ENCODE measurements at places on chromosomes 3 and 15. TPM values are rescaled to one million over a fixed set of nuclear protein-coding genes. Genes with fewer than 3 reads are reported as not detected.

The NLGN1 gene
- total RNA-seq: 81.2 TPM

The OXTR gene
- 1.6 TPM for total RNA-seq

DNA sequence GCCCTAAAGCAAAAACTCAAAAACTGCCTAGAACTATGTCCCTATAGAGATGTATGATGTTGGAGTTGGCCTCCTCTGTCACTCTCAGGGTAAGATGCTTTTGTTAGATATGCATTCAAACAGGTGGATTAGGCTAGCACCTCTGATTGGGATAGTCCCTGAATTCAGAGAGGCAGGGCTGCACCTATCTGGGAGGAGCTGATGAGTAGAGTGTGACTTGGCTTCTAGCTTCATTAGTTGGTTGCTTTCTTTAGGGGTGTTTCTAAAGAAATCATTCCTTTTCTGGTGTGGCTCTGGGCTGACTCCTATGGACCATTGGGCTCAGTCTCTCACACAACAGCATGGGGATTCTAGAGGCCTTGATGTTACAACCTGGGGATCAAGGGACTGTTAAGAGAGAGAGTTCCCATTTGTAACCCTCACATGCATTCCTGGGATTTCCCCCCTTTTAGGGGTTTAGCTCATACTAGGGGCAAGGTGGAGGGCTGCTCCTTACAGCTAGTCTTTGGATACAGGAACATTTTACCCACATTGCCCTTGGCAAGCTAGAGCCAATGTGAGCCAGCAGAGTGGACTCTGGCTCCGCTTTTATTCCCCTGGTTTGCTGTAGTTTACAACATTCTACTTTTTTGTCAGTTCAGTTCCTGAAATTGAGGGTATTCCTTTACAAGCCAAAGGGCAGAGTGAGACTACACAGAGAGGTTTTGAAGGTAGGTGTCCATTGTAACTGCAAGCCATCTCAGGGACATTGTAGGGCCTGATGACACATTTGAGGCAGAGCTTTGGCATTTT, 7.5 kb downstream of the ZNF592 start:
- DNase-seq: no peak

DNA sequence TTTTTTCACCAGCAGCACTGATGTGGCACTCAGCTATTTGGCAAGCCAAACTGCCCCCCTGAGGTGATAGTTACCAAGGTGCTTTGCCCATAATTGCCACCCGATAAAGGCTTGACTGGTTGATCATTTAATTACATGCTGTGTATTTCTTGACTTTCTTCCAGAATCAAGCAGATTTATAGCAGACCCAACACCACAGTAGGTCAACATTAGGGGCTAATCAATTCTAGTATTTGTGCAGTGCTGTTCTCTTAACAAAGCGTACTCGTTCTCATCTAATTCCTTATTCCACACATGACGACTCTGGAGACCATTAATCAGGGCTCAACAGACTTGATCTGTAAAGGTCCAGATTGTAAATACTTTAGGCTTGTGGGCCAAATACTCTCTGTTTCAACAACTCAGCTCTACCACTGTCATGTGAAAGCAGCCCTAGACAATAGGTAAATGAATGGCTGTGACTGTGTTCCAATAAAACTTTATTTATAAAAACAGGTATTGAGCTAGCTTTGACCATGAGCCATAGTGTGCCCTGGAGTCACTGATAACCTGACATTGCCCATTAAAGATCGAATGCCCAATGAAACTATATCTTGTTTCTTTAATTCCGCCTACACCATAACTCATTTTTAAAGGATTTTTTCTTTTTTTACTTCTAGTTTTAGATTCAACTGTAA, 119.1 kb upstream of the TMC3 start:
- DNase-seq: peak; percentile 80

The CCR8 gene
- not detected for total RNA-seq

DNA sequence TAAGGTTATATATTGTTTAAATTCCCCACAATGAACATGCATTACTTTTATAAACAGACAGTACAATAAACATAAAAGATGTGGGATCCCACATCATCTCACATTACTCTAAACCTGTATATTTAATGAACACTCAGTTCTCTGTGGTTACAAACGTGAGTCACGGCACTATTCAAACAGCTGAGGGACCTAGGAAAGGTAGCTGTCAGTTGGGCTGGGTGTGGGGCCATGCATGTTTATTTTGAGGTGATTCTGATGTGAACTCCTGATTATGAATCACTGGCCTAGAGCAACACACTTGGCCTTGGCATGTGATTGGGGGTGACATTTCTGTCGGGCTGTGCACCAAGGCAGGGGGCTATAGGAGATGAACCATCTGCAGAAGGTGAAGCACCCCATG, 147.6 kb upstream of the HACD2 start:
- DNase-seq: no peak

DNA sequence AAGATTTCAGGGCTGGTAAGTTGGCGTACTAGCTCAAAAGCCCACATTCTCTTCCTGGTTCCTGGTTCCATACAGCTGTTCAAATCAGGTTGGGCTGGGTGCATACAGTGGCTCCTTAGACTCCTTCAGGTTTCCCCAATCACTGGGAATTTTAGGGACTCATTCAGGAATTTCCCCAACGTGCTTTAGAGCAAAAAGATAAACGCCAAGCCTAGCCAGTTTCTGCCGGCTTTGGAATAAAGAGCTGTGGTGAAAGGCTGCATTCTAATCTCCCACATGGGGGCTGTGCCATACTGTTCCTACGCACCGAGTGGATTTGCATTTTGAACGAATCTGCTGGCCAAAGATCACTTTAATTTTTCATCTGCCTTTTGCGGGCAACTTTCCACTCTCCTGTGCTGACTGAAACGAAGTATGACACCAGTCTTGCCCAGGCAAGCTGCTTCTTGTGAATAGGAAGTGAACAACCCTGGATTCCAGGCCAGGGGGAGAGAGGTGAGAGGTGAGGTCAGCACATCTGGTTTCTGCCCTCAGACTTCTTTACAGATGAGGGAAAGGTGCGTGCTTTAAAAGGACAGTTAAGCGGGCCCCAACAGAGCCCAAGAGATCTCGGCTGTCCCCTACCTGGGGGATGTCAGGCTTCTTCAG, 184.2 kb upstream of the PDZRN3 start:
- no peak for DNase-seq

DNA sequence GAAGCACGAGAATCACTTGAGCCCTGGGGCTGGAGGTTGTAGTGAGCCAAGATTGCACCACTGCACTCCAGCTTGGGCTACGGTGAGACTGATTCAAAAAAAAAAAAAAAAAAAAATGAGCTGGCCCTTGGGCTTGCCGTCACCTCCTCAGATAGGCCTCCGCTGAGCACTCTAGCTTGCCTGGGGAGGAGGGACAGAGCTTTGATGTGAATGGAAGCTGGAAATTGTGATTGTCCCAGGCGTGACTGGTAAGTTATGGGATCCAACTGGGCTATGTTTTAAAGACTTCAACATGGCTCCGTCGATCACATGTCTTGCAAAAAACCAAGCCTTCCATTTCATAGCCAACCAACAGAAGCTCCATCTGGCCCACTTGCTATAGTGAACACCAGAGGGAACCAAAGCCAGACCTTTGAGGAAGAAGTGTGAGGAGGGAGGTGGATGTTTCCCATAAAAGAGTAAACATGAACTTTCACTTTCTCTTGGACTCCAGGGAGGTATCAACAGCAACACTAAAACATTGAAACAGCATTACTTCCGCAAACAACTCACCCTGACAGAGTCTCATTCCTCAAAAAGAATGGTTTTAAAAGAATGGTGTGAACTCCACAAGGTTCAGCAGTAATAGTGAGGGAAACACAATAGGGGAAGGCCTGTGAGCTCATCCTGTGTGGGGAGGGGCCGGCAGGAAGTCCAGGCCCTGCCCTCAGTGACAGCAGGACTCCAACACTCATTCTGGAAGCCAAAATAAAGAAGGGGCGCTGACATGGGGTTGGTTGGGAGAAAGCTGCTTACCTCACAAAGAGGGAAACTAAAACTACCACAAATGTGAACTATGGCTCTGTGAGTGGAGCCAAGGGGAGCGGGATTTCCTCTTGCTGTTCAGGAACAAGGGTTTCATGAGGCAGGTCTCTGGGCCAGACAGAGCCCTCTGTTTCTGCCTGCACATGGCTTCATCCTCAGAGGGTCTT, 59.2 kb upstream of the IL12A start:
- no peak for DNase-seq

GRCh38 chr15:33152502-33153109, 41.9 kb downstream of the FMN1 start:
- DNase-seq: no peak

DNA sequence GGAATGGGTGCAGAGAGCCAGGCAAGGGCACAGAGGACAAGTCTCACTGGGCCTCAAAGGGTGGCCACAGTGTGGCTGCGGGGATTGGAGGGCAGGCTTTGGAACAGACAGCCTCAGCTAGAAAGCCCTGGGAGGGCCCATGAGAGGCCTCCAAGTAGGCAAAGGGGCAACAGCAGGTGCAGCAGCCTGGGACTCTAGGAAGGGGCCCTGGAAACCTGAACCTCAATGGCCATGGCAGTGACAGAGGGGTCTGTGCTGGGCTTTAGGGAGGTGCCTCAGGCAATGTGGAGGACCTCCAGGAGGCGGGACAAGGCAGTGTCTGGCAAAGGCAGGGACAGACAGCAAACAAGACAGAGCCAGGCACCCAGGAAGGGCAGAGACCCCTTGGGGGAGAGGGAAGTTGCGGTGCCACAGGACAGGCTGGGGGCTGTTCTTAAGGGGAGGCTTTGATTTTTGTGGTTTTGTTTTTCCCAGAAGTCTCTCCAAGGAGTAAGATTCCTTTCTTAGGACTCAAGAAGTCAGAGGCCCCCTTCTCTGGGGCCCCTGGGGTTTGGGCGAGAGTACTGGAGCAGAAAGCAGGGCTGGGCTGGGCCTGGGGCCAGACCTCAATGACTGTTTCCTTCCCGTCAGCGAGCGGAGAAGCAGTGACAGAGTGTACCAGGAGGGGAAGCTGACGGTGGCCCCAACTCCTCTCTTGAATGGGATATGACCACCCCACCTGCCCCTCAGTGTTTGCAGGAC, 9.7 kb downstream of the STOML1 start:
- peak; percentile 88 for DNase-seq

DNA sequence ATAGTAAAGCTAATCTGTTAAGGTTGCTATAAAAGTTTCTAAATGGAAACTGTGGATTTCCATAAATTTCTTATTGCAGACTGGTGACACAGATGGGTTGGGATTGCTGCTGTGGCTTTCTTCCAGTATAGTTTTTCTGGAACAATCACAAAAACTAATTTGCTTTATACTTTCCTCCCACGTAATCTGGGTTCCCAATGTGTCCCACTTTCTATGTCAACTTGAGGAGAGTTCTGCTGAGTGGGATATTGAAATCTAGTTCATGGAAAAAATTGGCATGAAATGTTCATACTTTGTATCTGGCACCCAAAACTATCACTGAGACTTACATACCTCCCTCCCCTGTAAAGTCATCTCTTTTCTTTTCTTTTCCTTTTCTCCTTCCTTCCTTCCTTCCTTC, 126.8 kb downstream of the TGFBR2 start:
- DNase-seq: no peak

The SELENOS gene
- 79.8 TPM for total RNA-seq

The CLDN18 gene
- total RNA-seq: 0.20 TPM

DNA sequence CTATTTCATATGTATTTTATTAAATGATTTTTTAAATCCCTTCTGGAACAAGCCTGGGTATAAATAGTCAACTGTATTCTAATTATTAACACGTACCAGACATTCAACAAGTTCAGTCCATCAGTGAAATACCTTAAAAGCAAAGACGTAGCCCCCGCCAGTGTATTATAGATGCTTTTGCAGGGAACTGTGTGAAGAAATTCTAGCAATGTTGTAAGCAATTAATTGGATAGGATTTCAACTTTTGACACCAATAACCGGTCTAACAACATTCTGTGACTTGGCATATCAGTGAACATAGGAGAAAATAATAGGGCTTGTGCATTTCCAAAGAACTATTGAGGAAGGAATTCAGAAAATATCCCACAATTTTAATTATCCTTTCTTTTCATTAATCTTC, 67.2 kb upstream of the TGFBR2 start:
- no peak for DNase-seq

DNA sequence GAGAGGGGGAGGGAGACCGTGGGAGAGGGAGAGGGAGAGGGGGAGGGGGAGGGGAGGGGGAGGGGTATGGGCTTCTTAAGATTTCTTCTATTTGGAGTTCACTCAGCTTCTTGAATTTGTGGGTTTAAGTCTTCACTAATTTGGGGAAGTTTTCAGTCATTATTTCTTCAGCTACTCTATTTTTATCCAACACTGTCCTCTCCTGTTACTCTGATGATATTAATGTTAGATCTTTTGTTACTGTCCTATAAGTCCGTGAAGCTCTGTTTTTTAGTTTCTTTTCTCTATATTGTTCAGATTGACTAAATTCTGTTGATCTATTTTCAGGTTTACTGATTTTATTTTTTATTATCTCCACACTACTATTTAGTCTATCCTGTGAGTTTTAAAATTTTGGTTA, 351.5 kb upstream of the TPM1 start:
- no peak for DNase-seq

- no peak for DNase-seq
Measured at GRCh38 chr3:125077864-125078263, 22.1 kb upstream of the HEG1 start.

- DNase-seq: no peak
Measured at GRCh38 chr3:81105206-81105605, 656.2 kb downstream of the GBE1 start.

DNA sequence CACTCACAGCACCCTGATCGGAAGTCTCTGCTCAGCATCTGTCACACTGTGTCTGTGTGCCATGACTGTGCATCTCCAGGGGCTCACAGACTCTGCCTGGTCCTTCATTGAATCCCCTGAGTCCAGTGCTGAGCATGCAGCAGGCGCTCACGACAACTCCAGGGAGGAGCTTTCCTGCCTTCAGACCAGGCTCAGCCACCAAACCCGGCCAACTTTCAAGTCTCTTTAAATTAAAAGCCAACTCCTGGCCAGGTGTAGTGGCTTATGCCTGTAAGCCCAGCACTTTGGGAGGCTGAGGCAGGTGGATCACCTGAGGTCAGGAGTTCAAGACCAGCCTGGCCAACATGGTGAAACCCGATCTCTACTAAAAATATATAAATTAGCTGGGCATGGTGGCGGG, 24.2 kb downstream of the GRAMD2A start:
- DNase-seq: no peak

- DNase-seq: no peak
Measured at GRCh38 chr3:23288715-23289114, 85.6 kb downstream of the UBE2E2 start.

DNA sequence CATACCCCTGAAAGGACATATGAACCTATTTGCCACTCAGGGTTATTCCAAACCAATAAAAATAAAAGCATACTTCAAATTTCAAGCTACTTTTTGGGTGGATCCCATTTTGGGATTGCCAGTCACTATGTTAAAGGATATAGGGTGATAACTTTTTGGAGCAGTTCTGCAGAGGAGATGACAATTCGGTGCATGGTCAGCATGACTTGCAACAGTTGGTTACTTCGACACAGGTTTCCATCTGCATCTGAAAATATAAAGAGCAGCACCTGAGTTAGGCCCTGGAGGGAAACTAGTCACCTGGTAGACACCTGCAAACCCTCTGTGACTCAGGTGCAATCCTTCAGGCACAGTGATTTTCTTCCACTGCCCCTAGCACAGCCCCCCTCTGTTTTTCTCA, 38.5 kb downstream of the RASGRP1 start:
- no peak for DNase-seq

GRCh38 chr15:28098360-28098765, 752 bp downstream of the OCA2 start:
- DNase-seq: no peak

The SERPINI2 gene
- total RNA-seq: 5.7 TPM

GRCh38 chr3:102398176-102398575, 36.6 kb upstream of the ZPLD1 start:
- no peak for DNase-seq

- no peak for DNase-seq
Measured at GRCh38 chr15:91238644-91239425, 138.8 kb downstream of the SV2B start.
